SHP77 treated with DMSO at 0.1 percent for 48 hours (cell line): ENCODE measurements at places on chromosomes 1 and 21.

DNA sequence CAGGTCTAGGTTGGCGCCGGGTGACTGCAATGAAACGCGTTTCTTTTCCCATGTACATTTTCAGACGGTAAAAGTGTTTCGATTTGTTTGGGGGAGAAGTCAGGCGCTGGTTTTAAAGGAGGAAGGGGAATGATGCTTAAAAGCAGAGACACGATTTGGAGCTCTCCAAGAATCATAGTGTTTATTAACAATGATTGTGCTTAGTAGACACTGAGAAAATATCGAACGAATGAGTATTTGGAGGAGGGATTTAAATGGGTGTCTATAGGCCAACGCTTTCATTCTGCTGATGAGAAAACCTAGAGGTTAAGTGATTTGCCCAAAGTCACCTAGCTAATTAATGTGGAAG is 36.9 kb upstream of the JAK1 start:
- no peak for DNase-seq

GRCh38 chr1:175376194-175376593 is 183.6 kb upstream of the KIAA0040 start:
- no peak for DNase-seq

DNA sequence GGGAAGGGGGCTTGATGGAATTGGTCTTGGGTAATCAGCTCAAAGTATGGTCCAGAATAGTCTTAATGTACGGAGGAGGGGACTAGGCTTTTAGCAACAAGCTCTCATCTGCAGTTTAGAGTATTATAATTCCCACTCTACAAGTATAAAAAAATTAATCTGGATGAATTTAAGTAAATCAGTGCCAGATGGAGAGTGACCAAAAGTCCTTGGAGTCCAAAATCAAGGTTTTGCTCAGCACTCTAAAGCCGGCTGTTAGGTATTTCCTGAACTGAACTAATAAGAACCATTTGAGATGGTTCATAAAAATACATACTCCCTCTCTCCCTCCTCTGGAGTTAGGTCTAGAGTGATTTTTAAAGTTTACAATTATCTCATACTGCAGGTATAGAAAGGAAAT is 23.7 kb downstream of the GLUL start:
- DNase-seq: no peak

- no peak for DNase-seq
Measured at GRCh38 chr1:228416217-228416933, at the start of gene TRIM17. TRIM17 (minus strand) TSS chr1:228416861; CDS start chr1:228415072, 1,789 bp downstream.

DNA sequence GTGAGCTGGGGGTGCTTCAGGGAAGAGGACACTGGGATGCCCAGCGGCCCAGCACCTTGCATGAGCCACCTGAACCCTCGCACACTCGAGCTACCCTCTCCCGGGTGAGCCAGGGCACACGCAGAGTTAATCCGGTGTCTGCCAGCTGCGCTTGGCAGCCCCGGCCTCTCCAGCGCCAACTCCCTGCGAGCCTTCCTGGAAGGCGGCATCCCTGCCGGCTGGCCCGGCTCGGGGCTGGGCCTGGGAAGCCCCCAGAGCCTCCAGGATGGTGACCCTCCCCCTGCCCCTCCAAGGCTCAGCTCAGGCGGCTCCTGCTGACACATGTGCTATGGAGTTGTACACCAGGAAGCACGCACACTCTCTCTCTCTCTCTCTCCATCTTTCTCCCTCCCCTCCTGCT is 48.7 kb downstream of the RAP1GAP start:
- no peak for DNase-seq

- no peak for DNase-seq
Measured at GRCh38 chr1:38337711-38338110, 291.1 kb upstream of the POU3F1 start.

DNA sequence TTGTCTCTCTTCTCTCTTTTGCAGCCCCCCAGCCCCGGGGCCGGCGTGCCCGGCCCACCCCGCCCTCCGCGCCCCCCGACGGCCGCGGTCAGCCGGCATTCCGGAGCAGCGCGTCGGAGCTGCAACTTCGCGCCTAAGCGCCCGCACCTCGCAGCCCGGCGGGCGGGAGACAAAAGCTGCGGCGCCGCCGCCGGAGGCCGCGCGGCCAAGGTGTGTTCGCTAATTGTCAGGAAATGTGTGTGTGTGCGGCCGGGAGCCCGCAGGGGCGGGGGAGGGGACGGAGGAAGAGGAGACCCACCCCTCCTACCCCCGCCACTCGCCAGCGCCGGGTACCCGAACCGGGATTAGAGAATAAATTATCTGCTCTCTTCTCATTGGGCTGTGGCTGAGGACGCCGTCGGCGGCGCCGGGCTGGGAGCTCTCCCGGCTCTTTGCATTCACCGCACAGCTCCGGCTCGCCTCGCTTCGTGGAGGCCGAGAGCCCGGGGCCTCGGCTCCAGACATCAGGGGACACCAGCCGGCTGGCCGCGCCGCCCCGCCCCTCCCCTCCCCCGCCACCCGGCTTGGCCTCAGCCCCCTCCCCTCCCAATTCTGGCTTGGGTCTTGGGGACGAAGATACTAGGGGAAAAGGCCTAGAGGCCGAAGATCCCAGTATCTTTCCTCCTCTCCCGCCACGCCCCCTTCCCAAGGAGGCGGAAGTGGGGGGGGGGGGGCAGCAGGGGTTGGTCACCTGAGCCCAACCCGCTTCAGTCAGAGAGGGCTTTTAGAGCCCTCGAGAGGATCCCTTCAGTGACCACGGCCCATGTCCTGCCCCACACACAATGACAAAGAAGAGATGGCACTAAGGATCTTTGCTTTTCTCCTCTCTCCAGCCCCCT is 1.3 kb upstream of the BLACAT1 start:
- peak; percentile 35 for DNase-seq
